ENCODE measurements at places on chromosomes 5 and 9. TPM values are rescaled to one million over a fixed set of nuclear protein-coding genes. Genes with fewer than 3 reads are reported as not detected.

The C5orf34 gene
- 1.5 TPM for polyA plus RNA-seq

The STOML2 gene
- polyA plus RNA-seq: 116 TPM

The COL5A1 gene
- polyA plus RNA-seq: not detected

The SPATA6L gene
- polyA plus RNA-seq: 1.3 TPM

The SLC45A2 gene
- not detected for polyA plus RNA-seq

- H3K4me3 ChIP-seq: no peak overlapping the region
- no peak overlapping the region for H3K27ac ChIP-seq
- H3K36me3 ChIP-seq: no peaks in the 10 kb centered on the region
- no peaks in the 10 kb centered on the region for H3K4me1 ChIP-seq
- H3K27me3 ChIP-seq: no peaks in the 10 kb centered on the region
- no peak for DNase-seq
Measured at GRCh38 chr5:33206962-33207506, 233.7 kb upstream of the TARS1 start.

DNA sequence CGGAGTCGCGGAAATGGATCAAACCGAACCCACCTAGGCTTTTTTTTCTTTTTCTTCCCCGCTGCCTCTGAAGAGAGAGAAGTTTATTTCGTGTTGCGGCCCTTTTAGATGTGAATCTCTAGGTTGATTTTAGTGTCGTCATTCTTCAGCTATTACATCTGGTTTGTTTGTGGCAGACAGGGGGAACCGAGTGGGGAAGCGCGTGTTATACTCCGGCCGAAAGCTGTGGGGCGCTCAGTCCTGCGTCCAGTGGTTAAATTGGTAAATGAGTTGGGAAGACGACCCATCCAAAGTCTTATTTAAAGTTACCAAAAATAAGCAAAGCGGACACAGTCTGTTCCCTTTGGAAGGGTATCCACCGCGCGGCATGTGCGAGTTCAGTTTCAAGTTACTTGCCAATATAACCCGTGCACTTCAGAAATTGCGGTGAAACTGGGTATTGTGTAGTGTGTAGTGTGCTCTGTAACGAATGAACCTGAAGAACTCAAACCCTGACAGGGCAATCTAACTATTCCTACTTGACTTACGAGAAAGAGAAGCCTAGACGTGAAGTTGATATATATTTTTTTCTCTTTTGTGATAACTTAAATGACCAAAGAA, 1.3 kb downstream of the MAN2A1 start:
- H3K4me3 ChIP-seq: peak overlapping the region; percentile 90
- peaks cover 18% of the 10 kb centered on the region for H3K27me3 ChIP-seq
- H3K36me3 ChIP-seq: no peaks in the 10 kb centered on the region
- H3K4me1 ChIP-seq: peaks cover 58% of the 10 kb centered on the region
- H3K27ac ChIP-seq: peak overlapping the region; percentile 92
- DNase-seq: peak; percentile 62
